ENCODE measurements at places on chromosomes 4 and X.

GRCh38 chr4:73197220-73197619, 61.4 kb downstream of the ANKRD17 start:
- no peak for DNase-seq

GRCh38 chrX:70134116-70134477, 850 bp downstream of the IGBP1 start:
- DNase-seq = no peak

GRCh38 chr4:138200236-138200590, 41.9 kb downstream of the SLC7A11 start:
- no peak for DNase-seq

GRCh38 chrX:118855681-118856310, 32.2 kb downstream of the ZCCHC12 start:
- DNase-seq = no peak

DNA sequence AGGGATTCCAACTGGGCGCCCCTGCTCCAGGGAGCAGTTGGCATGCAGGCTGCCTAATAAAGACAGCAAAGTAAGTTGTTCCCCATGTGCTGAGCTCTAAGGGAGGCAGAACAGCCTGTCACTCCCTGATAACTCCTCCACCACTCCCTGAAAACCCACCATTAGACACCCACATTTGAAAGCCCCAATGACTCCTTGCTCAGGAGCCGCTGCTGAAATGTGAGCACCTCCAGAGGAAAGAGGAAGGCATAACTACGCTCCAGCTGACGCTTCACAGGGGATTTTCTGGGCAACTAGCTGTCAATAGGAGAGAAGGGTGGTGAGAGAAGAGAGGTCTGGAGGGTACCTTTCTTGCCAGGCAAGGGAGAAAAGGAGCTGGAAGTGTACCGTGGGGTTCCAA, 62.5 kb downstream of the NPY1R start:
- no peak for DNase-seq

DNA sequence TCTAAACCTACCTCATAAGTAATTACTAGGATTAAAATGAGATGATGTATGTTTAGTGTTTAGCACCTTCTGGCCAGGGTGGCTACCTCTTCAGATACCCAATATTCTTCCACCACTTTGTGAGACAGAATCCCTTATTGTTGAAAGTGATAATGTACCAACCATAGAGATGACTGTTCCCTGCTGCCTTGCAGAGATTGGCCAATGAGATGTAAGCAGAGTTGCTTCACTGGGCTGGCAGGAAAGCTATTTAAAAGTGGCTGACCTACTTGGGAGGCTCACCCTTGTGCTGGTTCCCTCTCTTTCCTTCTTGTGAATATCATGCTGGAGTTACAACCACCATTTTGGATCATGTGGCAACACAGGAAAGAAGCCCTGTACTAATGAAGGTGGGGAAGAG, 58.9 kb downstream of the TMEM154 start:
- no peak for DNase-seq

- no peak for DNase-seq
Observed at GRCh38 chr4:38169524-38169923, 209.3 kb downstream of the PTTG2 start.

GRCh38 chrX:26557691-26558321, 341.8 kb downstream of the MAGEB5 start:
- DNase-seq = no peak

DNA sequence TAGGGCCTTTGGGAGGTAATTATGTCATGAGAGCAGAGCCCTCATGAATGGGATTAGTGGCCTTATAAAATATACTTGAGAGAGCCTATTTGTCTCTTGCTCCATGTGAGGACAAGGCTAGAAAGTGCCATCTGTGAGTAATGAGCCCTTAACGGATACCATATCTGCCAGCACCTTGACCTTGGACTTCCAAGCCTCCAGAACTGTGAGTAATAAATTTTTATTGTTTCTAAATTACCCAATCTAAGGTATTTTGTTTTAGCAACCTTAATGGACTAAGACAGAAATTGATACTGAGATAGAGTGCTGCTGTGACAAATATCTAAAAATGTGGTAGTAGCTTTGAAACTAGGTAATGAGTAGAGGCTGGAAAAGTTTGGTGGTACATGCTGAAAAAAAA, 285.0 kb upstream of the DIPK2B start:
- DNase-seq = no peak

DNA sequence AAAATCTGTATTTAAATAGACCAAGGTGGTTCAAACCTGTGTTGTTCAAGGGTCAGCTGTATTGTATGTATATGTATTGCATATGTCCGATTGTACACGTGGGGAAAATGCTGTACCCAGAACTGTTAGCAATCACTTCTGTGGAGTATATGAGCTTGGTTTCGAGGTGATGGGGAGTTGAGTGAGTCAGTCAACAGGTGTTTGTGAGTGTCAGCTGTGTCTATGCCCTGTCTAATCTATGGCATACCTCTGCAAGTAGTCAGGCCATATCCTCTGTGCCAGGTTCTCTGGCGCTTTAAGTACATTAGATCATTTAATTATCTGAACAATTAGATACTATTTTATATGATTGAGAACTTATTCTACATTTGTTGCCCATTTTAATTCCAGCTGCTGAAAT, 7.4 kb downstream of the ZRSR2 start:
- no peak for DNase-seq

GRCh38 chr4:74038086-74038424, 434 bp downstream of the CXCL3 start:
- DNase-seq = no peak

DNA sequence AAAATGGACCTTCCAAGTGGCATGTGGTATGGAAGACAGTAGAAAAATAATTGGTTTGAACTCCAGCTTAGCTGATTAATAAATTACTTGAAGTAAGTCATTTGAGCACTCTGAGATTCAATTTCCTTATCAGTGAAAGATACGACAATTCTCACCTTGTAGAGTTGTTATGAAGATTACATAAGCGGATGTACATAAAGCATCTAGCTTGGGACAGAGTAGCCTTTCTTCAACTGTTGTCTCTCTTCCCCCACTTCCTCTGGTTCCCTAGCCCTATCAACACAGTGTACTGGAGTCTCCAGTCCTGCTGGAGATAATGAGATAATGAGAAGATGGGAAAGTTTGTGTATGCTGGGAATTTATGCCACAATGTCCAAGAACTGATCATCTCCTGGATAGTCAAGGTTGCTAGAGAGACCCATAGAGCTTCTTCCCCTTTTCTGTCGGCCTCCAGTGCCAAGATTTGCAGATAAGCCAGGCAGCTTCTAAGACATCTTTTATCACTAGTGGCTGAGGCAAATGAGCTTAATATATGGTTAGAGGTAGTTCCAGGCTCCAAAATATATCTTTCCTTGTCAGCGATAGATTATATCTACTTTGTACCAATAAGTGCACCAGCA, 33.9 kb downstream of the VSIG4 start:
- no peak for DNase-seq

- no peak for DNase-seq
Observed at GRCh38 chr4:121614101-121614500, 82.7 kb downstream of the ANXA5 start.

DNA sequence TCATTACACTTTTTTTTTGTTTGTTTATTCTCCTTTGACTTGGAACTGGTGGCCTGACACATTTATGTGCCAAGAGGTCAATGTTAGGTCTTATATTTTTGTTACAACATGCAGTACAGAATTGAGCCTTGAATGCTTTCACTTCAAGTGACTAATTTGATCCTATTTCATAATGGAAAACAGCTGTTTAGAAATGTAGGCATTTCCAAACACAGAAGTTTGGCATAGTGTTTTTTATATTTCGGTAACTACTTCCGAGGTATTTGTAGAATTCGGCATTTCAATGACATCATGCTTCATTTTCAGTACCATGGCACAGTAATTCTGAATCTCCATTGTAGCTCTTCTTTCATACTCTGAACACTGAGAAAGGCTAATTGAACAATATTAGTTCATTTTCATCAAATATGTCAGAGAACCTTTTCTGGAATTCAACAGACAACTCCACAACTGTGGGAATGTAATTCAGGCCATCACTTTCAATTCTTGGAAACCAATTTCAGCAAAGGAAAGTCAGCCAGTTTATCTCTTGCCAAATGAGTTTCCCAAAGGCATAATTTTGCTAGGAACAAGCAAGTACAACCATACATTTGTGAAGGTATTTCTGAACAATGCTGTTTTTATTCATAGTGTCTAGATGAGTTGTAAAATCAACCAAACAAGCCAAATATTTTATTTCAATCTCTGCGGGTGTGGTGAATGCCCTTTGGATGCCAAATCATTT, 11.4 kb downstream of the FAM120C start:
- DNase-seq = no peak

- no peak for DNase-seq
Observed at GRCh38 chrX:48945517-48946348, 11.7 kb downstream of the OTUD5 start.

DNA sequence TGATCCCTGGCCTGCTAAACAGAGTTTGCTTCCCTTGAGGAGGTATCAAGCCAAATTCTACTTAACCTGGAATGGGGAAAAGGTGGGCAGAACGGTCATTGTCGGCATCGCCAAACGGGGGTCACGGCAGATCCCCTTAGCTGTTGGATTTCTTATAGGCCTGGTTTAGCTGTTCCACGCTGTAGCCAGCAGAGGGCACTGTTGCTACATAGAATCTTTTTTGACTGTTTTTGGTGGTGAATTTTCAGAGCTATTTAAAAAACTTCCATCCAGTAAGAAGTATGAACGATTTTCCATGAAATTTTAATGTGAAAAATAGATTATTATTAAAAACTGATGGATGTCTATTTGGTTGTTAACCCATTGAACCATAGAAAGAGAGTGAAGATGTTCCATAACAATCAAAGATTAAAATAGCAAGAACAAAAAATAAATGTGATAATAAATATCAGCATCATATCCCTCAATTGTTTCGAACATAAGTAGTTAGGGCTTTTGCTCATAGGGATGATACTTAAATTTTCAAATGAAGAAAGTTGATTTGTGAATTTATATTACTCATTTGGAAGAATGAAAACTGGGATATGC, 56.6 kb downstream of the LINC00632 start:
- no peak for DNase-seq

DNA sequence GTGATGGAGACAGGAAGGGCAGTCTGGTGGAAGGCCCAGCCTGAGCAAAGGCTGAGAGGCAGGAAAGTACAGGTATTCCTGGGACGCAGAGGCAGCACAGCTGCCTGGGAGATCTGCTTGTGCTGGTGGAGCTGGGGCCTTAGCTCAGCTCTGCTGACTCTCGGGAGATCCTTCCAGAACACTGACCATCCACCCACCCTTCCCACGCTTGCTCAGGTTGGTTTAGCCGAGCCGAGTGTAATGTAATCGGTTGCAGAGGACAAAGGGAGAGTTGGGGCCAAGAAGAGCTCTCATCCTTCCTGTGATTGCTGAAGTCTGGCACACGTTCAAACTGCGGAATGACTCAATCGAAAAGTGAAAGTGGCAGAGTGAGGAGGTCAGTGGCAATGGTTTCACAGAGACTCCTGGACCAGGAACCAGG, 43.1 kb upstream of the GPR78 start:
- no peak for DNase-seq

DNA sequence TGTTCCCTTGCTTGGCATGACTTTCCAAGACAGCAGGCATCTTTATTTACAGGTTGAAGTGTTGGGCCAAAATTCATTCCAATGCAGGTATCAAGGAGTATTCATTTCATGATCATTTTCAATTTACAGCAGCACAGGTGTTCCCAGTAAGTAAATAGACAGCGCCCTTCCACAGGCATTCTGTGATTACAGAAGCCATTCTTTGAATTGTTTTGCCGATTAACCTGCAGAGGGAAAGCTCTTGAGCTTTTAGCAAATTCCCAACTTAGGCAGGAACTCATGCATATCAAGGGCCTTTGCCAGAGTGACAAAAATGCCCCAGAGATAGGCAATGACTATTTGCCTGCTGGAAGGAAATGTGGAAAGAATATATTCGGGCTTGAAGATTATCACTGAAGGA, 6.8 kb downstream of the TXK start:
- no peak for DNase-seq

DNA sequence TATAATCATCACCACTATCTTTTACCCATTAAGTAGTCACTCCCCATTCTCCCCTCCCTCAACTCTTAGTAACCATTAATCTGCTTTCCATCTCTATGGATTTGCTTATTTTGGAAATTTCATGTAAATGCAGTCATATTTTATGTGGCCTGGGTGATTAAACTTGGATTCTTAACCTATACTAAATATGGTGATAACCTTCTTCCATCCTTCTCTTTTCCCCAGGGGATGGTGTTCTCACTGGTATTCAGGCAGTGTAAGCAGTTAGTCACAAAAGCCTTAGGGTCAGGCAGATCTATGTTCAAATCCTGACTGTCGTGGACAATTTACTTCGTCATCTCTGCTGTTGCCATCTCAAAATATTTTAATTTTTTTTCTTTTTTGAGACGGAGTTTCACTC, 29.6 kb downstream of the RAB40AL start:
- DNase-seq = no peak

DNA sequence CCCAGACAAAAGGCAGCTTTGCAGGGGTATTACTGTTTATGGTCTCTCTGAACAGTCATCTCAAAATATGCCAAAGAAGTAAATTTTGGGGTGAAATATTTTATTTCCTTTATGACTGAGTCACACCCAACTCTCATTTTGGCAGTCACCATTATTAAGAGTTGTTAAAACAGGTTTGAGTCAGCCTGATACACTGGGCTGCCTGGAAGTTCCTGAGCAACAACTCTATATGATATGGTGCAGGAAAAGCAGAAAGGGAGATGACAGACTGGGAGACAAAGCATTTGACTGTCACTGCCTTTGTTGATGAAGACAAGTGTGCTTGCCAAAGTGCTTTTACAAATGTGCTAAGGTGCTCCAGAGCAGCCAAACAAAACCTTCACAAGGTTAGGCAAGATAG, 1263.5 kb downstream of the PCDH7 start:
- no peak for DNase-seq

- no peak for DNase-seq
Observed at GRCh38 chrX:154785716-154786115, 19.6 kb downstream of the MPP1 start.

DNA sequence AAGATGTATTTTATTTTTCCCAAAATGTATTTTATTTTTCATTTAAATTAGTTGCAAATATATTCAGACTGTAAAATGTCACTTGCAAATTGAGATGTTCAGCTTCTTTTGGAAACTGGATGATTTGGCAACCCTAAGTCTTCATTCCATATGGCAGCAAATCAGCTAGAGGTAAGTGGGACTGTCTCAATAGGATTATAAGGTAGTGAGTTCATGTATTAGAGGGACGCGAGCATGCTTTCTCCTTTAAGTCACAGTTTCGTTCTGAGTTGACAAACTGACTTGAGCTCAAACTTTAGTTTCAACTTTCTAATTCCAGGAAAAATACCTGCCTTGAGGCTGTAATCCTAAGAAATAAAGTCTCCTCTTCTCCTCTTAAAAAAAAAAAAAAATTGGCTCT, 44.2 kb upstream of the TMEM131L start:
- no peak for DNase-seq

- DNase-seq = no peak
Observed at GRCh38 chr4:39698424-39699009, 581 bp downstream of the UBE2K start.

GRCh38 chr4:139764182-139764581, 98.6 kb downstream of the MGST2 start:
- DNase-seq = no peak

- no peak for DNase-seq
Observed at GRCh38 chr4:7540206-7540605, 105.5 kb upstream of the PSAPL1 start.

- no peak for DNase-seq
Observed at GRCh38 chr4:186954509-186954908, 230.9 kb upstream of the FAT1 start.

Measured in activated CD4-positive, alpha-beta T cell treated with anti-CD3 and anti-CD28 coated beads for 1 hour (primary cell).